Chondrocyte (in vitro differentiated cells): ENCODE measurements at places on chromosomes 7 and 10. TPM values are rescaled to one million over a fixed set of nuclear protein-coding genes. Genes with fewer than 3 reads are reported as not detected.

Gene SP8
- not detected in 3 replicates for total RNA-seq

Gene PRSS37
- total RNA-seq, result not detected in 3 replicates

Gene WDR86
- not detected in 3 replicates for total RNA-seq

Gene C10orf71
- total RNA-seq, result not detected in 3 replicates

Gene RASSF4
- total RNA-seq, result 24.6 to 37.8 TPM (median 35.9 TPM) in 3 replicates

Gene FGL2
- 0.19 TPM in 1 of 3 replicates, not detected in the others for total RNA-seq

Gene COL28A1
- total RNA-seq, result 0.21 to 0.31 TPM (median 0.25 TPM) in 3 replicates

Gene SEMA4G
- 4.8 to 8.0 TPM (median 7.9 TPM) in 3 replicates for total RNA-seq

Gene NEURL1
- total RNA-seq, result 0.05 TPM in 1 of 3 replicates, not detected in the others

Gene ENO4
- 0.45 to 3.2 TPM (median 0.90 TPM) in 3 replicates for total RNA-seq

- no peak overlapping the region for H3K4me3 ChIP-seq
- peaks cover 25% of the 10 kb centered on the region for H3K4me1 ChIP-seq
These were observed 11.6 kb downstream of the HBP1 start for GRCh38 chr7:107180378-107180777.

GRCh38 chr7:114944745-114945625 lies 23.1 kb downstream of the MDFIC start:
- H3K27ac ChIP-seq, result peak overlapping the region; percentile 96
- peaks cover 3% of the 10 kb centered on the region for H3K36me3 ChIP-seq
- peak; percentile 64 for DNase-seq
- H3K4me3 ChIP-seq, result peak overlapping the region; percentile 60
- no peaks in the 10 kb centered on the region for H3K27me3 ChIP-seq
- H3K4me1 ChIP-seq, result peaks cover 25% of the 10 kb centered on the region

DNA sequence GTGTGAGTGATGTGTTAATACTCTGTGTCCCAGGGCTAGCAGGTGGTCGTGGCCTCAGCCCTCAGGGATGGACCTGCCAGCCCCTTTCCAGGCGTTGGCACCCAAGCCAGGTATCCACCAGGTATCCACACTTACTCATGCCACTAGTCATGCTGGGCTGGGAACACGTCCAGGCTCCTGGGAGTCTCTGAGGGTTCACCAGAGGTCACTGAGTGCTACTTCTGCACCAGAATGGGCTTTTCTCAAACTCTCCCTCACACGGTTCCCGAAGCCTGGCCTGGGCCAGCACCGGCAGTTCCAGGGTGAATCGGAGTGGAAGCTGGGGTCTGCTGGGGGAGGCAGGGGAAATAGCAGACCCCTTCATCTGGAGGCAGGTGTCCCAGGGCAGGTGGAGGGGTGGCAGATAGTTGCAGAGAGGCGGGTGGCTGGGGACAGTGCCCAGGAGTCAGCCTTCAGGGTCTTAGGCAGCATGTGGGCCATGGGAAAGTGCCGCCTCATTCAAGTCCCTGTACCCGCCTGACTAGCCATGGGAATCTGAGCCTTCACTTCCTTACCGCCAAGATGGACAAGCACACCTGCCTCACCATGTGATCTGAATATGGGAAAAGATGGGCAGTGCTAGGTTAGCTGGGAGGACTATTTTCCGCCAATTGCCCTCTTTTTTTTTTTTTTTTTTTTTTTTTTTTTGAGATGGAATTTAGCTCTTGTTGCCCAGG lies 95.5 kb upstream of the GTF2I start:
- H3K27me3 ChIP-seq, result no peaks in the 10 kb centered on the region
- peaks cover 24% of the 10 kb centered on the region for H3K36me3 ChIP-seq
- peaks cover 2% of the 10 kb centered on the region for H3K4me1 ChIP-seq
- H3K27ac ChIP-seq, result peak overlapping the region; percentile 17
- no peak overlapping the region for H3K4me3 ChIP-seq
- DNase-seq, result no peak

DNA sequence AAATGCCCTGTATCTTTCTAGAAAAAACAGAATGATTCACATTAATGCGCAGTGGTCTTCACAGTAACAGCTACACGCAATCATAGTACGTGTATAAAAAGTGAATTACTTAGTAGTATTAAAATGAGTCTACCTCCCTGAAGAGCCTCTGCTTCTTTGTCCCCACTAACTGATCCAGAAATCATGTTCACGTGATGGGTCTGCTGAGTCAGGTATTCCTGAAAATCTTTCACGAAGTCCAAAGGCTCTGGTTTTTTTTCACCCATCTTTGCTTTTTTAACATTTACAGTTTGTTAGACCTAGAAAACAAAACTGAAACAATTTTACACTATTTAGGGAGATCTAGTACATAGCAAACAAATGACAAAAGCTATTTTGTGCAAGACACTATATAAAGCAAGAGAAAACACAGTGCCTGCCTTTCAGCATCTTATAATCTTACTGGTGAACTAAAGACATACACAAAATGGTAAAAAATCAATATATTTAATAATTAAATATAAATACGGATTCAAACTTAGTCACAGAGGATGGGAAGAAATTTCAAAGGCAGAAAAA lies 10.2 kb downstream of the IKZF5 start:
- peaks cover 7% of the 10 kb centered on the region for H3K36me3 ChIP-seq
- H3K27me3 ChIP-seq, result no peaks in the 10 kb centered on the region
- no peak for DNase-seq
- no peaks in the 10 kb centered on the region for H3K4me1 ChIP-seq
- no peak overlapping the region for H3K27ac ChIP-seq

DNA sequence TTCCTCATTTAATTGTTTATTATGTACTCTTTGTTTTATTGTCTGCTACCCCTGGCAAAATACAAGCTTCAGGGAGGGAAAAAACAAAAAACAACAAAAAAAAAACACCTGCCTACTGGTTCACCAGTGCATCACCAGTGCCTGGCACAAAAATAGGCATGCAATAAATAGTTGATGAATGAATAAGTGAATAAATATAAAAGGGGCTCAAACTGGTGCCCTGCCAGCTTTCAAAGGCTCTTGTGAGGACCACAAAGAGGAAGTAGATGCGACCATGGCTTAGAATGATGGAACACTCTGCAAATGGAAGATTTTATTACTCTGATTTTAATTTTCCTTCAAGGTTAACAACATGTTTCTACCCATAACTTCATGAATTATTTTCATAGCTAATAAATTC lies 213.0 kb upstream of the INHBA start:
- peak overlapping the region; percentile 97 for H3K27ac ChIP-seq
- peak overlapping the region; percentile 42 for H3K4me3 ChIP-seq
- H3K27me3 ChIP-seq, result no peaks in the 10 kb centered on the region
- H3K36me3 ChIP-seq, result no peaks in the 10 kb centered on the region

DNA sequence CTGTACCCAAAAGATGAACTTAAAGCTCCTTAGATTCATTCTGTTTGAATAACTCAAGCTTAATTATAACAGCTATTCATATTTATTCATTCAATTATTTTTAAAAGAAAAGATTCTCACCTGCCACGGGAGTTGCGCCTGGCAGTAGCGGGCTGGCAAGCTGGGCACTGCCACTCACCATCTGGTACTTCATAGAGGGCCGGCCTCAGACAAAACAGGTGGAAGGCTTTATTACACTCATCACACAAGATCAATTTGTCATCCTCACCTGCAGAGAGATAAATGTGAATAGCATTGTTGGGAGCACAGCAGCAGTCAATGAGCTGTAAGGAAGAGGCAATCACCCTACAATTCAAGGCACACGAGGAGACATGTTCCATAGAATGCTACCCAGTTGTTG lies 15.8 kb downstream of the FZD9 start:
- DNase-seq, result no peak
- H3K36me3 ChIP-seq, result peaks cover 47% of the 10 kb centered on the region
- H3K27ac ChIP-seq, result peak overlapping the region; percentile 55

DNA sequence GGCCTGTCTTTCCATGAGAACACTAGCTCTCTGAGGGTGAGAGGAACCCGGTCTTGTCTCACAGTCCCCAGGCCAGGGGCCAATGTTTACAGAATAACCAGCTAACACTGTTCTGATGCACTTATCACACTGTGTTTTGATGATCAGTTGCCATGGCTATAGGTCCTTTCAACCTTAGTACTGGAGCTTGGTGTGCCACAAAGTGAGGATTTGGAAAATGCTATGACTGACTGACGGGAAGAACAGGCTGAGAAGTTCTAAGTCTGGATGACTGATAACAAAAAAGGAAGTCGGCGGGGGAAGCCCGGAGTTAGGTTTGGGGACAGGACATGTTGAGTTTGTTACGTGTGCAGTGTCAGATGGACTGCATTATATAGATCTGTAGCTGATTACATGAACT lies 141.8 kb downstream of the CTTNBP2 start:
- peaks cover 10% of the 10 kb centered on the region for H3K4me1 ChIP-seq
- H3K36me3 ChIP-seq, result peaks cover 1% of the 10 kb centered on the region
- no peaks in the 10 kb centered on the region for H3K27me3 ChIP-seq
- H3K4me3 ChIP-seq, result no peak overlapping the region
- no peak for DNase-seq

DNA sequence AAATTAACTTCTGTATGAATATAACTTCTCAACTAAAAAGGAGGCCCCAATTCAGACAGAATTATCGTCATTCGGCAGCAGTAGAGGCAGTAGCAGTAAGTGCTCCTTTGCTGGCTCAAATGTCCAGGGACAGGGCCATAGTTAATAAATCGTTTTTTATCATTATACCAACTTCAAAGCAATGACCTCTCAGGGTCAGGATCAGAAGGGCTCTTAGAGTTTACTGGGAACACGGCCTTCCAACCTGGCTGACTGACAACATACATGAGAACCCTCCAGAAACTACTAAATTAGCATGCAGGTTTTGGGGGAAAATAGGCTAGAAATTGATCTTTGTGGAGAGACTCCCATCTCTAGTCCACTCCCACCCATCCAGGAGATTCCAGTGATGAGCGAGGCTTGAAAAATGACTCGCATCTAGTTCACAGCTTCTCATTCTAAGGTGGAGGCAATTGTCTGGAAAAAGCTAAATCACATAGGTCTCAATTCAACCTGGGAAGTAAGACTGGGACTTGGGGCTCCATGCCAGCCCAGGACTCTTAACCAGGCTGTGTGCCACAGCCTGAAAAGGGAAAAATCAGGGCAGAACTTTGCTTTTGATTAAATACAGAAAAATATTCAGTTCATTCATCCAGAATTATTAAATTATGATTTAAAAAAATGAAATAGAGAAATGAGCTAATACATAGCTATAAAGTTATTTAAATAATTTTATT lies 84.6 kb downstream of the ABLIM1 start:
- DNase-seq, result no peak
- H3K36me3 ChIP-seq, result no peaks in the 10 kb centered on the region
- no peak overlapping the region for H3K27ac ChIP-seq
- H3K27me3 ChIP-seq, result no peaks in the 10 kb centered on the region
- H3K4me3 ChIP-seq, result no peak overlapping the region
- H3K4me1 ChIP-seq, result peaks cover 37% of the 10 kb centered on the region

DNA sequence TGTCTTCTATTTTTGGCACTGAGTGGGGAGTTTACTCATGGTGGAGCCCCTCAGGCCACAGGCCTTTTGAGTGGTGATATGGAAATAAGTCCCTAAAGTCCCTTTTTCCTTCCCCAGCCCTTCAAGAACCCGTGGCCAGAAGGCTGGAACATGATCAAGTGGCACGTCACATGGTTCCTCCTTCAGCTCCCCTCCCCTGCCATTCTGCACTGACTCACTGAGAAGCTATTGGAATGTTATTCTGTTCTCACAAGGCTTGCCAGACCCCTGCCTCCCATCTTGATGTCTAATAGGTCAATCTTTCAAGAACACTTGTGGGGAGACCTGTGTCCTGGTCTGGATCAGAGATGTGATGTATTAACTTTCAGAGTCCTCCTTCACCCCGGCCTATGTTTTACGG lies 279.8 kb downstream of the SEC23IP start:
- H3K27me3 ChIP-seq, result no peaks in the 10 kb centered on the region
- H3K27ac ChIP-seq, result peak overlapping the region; percentile 58
- H3K4me1 ChIP-seq, result peaks cover 12% of the 10 kb centered on the region
- H3K4me3 ChIP-seq, result no peak overlapping the region
- no peak for DNase-seq

GRCh38 chr10:48271047-48271730 lies 3.3 kb downstream of the FRMPD2 start:
- no peak for DNase-seq
- peaks cover 3% of the 10 kb centered on the region for H3K4me1 ChIP-seq
- H3K4me3 ChIP-seq, result no peak overlapping the region
- no peak overlapping the region for H3K27ac ChIP-seq
- H3K27me3 ChIP-seq, result peaks cover 15% of the 10 kb centered on the region

DNA sequence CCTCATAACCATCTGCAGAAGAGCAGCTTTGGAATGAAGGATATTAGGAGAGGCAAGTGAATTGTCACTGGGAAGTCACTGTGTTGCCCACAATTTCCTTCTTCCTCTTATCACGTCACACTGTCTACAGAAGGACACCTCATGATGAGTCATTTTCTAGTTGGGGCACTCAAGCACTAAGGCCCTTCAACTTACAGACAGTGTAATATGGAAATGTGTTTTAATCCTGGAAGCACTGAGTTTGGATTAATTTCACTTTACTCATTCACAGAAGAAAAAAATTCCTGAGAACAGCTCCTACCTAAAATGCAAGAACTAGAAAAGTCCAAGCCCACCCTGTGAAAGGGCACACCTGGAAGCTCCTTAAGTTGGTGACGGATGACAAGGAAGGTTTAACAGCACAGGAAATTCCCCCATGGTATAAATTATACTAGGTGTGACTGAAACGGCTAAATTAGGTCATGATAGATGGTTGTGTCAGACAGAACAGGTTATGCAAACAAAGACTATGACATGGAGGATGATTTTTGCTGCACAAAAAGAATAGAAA lies 56.6 kb downstream of the PARD3 start:
- DNase-seq, result no peak
- peak overlapping the region; percentile 2 for H3K4me3 ChIP-seq
- no peaks in the 10 kb centered on the region for H3K27me3 ChIP-seq
- no peaks in the 10 kb centered on the region for H3K36me3 ChIP-seq
- peaks cover 62% of the 10 kb centered on the region for H3K4me1 ChIP-seq
- peak overlapping the region; percentile 87 for H3K27ac ChIP-seq

DNA sequence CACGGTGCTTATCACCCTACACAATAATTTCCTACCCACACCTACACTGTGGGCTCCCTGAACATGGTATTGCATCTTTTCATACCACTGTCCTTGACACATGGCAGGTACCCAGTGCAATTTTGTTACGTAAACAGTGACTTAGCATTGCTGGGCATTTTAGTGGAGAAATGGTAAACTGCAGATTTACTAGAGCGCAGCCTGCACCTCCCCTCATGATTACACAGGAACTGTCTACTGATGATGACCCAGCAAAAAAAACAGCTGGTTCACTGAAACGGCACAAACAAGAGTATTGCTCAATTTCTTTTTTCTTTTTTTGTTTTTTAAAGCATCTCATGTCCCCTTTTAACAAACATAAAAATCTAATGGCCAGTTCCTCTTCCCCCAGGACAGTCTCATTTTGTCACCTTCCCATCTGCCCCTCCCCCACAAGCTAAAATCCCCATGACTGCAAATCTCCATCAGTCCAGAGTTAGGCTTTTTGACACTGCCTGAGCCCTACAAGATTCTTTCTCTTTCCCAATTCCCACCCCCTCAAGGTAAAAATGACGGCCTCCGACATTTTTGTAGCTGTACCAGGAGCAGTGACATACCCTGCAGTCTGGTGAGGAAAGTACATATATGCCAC lies 2.8 kb downstream of the ZNF746 start:
- peaks cover 31% of the 10 kb centered on the region for H3K36me3 ChIP-seq
- peak overlapping the region; percentile 69 for H3K27ac ChIP-seq
- H3K27me3 ChIP-seq, result no peaks in the 10 kb centered on the region
- H3K4me1 ChIP-seq, result peaks cover 23% of the 10 kb centered on the region
- H3K4me3 ChIP-seq, result no peak overlapping the region
- DNase-seq, result no peak

GRCh38 chr7:77326131-77326530 lies 90.0 kb downstream of the GSAP start:
- DNase-seq, result no peak
- no peaks in the 10 kb centered on the region for H3K27me3 ChIP-seq
- H3K4me1 ChIP-seq, result peaks cover 44% of the 10 kb centered on the region
- no peak overlapping the region for H3K4me3 ChIP-seq
- H3K27ac ChIP-seq, result no peak overlapping the region

- H3K4me3 ChIP-seq, result no peak overlapping the region
- peak overlapping the region; percentile 58 for H3K27ac ChIP-seq
These were observed 139.4 kb downstream of the KCND2 start for GRCh38 chr7:120412139-120413050.
